ENCODE measurements at places on chromosomes 7 and 10.

DNA sequence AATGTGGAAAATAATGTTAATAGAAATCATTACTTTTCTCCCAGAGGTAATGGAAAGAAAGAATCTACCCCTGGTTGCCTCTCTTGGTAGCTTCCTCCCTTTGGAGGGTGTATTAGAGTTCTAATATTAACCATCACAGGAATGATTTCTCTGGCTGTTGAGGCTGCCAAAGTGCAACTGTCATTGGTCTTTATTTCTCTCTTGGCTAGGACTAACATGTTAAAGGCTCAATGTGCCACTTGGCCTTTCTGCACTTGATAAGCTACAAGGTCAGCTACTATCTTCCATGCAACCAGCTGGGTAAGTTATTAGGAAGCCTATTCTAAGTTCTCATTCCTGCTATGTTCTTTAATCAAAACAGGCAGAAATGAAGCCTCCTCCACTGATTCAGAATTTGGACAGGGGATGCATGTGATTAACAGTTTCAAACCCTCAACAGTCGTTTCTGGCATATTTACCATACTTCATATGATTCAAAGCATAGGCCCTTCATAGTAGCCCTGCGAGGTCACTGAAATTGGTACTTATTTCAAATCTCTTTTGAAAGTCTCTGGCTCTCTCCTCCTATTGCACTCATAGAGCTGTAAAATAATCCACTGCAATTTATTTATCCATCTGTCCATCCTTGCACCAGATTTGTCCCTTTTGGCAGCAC, 645.0 kb downstream of the SORCS1 start:
- DNase-seq = no peak

- no peak for DNase-seq
These were observed 45.5 kb upstream of the ANAPC16 start for GRCh38 chr10:72170263-72170662.

DNA sequence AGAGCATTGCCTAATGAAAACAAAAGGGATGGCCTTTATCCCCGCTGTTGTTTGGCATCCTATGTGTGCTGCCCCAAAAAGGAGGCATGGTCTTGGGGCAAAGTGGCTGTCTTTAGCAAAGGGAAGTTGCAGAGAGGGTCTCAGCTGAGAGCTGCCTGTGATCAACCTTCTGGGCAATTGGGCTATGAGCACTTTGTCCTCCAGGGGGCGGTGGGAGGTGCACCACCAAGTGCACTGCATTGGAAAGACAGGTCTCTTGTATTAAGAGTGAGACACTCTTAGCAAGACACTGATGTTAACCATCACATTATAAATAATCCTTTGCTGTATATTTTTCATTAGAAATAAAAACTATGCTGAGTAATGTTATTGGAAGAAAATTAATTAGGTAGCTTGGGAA, 314.8 kb downstream of the POM121L12 start:
- DNase-seq = no peak

- DNase-seq = no peak
These were observed 244.7 kb upstream of the RHOBTB1 start for GRCh38 chr10:61188691-61189090.

DNA sequence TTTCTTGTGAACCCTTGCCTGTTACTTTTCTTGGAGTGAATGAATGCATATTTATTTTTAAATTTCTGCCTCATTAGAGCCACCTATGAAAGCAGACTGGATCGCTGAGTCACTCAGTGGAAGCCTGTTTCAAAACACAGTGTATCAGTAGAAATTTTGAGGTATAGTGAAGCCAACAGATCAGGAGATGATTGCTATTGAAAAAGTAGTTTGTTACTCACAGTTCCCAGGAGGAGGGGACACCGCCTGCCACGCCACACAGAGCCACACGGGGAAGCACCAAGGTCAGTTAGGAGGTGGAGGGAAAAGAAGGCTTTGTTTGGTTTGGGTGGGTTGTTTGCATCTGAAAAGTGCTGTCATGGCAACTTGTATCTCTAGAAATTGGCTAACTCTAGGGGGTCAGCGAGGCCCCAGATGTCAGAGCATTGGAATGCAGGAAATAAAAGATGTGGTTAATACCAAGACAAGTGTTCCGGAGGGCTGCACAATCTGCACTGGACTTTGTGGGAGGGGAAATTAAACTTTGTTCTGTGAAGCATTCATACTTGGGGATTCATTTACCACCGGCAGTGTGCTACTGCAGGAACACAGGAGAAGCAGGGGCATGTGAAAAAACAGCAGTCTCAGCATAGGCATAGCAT, 106.4 kb upstream of the SDK1 start:
- no peak for DNase-seq

- peak; percentile 33 for DNase-seq
These were observed 187.8 kb downstream of the PARD3 start for GRCh38 chr10:34627331-34627730.

- peak; percentile 71 for DNase-seq
These were observed 118.7 kb downstream of the RALA start for GRCh38 chr7:39741942-39742623.

DNA sequence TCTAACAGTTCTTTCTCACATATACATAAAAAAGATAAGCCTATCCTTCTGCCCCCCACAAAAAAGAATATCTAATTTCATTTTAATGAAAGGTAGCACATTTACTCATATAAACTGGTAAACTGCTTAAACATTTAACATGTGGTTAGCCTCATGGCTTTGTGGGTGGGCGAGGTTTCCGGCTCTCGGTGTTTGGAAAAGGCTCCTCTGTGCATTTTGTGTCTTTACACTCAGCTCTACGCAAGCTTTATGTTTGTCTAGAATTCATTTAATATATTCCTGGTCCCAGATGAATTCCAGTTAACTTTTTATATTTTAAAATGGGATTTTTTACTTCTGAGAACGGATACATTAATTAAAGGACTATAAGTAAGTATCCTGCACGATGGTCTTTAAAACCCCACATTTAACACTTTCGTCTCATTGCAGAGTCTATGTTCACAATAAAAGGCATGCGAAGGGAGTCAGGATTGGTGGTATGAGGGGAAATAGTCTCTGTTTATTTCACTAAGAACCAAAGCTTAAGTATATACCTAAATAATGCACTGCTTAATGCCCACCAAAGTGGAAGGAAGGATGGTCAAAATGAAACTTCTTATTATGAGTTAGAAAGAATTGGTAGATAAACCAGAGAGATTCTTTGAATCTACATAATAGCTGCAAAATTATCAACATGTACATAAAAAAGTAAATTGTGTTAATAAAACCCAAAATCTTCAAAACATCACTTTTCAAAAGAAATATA, 197.2 kb downstream of the CRPPA start:
- DNase-seq = no peak

DNA sequence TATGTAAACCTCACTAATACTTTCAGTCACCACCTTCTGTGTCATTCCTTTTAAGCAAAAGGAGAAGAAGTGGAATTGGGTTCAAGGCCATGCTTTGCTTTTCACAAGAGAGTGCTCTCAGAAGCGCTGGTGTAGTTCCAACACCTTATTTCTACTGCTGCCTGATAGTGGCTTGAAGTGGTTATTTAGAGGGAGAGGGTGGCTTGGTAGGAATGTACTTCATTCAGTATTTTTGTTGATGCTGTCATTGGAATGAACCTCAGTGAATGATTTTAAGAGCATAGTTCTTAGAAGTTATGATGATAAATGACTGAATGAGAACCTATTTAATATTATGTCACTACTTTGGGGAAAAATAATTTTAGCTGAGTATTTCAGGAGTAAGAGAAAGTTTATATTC, 396.7 kb downstream of the EXOC4 start:
- no peak for DNase-seq

- DNase-seq = no peak
These were observed 117.6 kb downstream of the TSPAN12 start for GRCh38 chr7:120740348-120740747.

DNA sequence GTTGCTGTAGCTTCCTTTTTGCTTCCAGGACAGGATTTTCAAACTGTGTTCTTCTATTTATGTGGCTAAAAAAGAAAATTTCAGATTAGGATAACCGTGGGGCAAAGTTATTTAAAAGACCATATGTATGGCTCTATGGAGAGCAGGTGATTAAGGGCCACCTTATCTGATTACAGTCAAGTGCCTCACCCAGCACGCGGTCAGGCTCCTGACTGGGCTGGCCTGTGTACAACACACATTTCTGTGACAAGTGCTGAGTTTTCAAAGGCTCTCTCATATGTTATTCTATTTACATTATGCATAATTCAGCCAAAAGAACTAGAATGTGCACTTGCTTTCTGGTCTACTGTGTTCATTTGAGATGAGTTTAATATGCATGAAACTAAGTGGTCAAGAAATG, 547.4 kb downstream of the PHTF2 start:
- DNase-seq = no peak

GRCh38 chr7:133344275-133344674, 91.4 kb downstream of the EXOC4 start:
- no peak for DNase-seq
